ENCODE measurements at places on chromosomes 11 and 22. TPM values are rescaled to one million over a fixed set of nuclear protein-coding genes. Genes with fewer than 3 reads are reported as not detected.

DNA sequence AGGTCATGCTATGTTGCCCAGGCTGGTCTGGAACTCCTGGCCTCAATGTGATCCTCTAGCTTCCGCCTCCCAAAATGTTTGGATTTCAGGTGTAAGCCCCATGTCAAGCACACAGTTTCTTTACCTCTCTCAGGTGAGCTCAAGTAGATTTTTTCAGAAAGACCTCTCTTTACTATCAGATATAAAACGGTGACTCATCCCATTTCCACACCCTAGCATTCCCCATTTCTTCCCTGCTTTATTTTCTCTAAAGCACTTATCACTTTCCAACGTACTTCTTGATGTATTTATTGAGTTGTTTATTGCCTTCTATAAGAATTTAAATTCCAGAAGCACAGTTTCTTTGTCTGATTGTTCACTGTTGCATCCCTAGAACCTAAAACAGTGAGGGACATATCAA, 3.7 kb downstream of the TSG101 start:
- no peak for DNase-seq

DNA sequence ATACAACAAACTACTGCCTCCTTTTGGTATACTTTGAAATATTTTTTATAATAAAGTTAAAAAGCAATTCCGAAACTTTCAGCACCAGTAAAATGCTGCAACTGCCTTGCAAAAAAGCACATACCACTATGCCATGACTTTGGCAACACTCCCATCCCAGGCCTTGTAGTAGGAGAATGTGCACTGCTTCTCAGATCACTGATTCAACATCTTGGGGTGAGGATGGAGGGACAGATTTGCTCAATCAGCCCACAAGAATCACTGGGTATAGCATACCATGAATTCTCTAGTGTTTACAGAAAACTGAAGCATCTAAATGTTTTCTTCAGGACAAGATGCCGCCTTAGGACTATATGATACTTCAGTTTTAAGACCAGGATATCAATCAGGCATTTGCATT, 14.9 kb downstream of the EIF4ENIF1 start:
- DNase-seq, result no peak

DNA sequence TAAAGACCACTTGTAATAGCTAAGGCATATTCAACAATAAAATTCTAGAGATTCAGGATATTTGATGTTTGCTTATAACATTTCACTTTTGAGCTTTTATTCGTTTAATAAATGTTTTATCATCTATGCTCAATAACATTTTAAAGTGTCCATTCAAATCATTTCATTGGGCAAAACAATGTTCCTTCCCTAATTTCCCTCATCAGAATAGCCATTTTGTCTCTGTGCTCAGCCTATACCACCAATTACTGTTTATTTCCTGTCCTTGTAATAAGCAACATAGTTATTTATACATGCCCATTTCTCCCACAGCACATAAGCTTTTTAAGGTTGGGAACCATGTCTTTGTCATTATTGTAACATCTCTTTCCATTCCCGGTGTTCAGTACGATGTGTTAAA, 1.3 kb upstream of the SC5D start:
- no peak for DNase-seq

DNA sequence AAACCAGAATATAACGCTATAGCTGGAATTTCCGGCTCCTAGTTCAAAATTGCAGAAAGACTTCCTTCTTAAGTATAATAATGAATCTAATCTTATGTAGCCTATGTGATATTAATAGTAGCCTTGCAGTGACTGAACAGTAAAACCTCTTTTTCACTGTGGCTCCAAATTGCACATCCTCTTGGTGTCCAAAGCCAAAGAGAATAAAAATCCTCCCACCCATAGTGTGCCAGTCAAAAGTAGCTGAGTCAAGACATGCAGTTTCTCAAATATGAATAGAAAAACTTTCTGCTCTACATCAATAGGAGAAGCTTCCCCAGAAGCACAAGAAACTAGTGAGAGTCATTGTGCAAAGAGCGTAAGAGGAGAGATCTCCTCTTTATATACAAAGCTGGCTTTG, 76.0 kb upstream of the PICALM start:
- no peak for DNase-seq

NRXN2 gene
- not detected for total RNA-seq

CD6 gene
- not detected for total RNA-seq

GRCh38 chr11:75241906-75242644, 1.5 kb downstream of the TPBGL start:
- no peak for DNase-seq

DNA sequence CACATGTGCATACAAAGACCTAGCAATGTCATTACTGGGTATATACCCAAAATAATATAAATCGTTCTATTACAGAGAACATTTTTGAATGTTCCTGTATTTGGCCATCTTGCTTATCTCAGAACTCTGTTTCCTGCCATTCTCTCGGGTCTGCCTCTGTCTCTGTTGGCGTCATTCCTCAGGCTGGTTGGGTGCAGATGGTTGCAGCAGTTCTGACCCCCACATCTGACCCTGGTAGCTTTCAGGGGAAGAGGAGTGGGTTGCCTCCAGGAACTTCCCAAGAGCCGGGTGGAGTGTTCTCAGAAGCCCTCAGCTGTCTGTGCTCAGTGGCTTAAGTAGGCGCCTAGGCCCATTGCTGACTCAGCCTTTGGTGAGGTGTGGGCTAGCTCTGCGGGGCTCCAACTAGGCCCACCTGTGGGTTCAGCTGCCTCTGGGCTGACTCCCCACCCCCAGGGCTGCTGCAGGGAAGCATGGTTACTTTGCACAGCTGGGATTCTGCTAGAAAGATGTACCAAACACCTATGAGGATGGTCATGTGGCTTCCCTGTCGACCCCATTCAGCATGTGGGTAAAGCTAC, 114.0 kb downstream of the TBC1D22A start:
- peak; percentile 40 for DNase-seq

DNA sequence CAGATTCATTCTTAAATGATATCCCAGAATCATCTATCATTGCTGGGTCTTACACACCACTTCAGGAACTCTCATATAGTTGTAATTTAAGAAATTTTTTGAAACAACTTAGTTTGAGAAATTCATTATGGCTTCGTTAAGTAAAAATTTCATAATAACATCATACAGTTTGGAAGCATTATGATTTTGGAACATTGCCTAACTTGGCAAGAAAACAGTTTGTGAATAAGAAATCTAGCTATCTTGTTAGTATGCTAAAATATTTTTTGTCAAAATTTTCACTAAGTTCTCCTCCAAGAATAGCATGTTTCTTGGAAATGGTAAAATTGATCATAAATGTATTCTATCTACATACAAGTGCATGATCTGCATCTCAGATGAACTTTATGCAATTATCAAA, 217.7 kb downstream of the CNTN5 start:
- no peak for DNase-seq

GRCh38 chr11:121571506-121571905, 118.7 kb upstream of the SORL1-AS1 start:
- DNase-seq, result no peak

DNA sequence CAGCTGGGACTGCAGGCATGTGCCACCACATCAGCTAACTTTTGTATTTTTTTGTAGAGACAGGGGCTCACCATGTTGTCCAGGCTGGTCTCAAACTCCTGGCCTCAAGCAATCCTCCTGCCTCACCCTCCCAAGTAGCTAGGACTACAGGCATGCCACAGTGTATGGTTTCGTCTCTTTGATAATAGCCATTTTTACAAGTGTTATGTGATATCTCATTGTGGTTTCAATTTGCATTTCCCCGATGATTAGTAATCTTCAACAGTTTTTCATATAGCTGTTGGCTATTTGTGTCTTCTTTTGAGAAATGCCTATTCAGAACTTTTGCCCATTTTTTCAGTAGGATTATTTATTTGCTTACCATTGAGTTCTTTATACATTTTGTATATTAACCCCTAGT, 9.0 kb upstream of the MTMR3 start:
- DNase-seq, result no peak

- no peak for DNase-seq
Observed at GRCh38 chr11:127233998-127234397, 233.4 kb upstream of the KIRREL3 start.

MIAT gene
- 0.26 TPM for total RNA-seq

GRCh38 chr22:46053563-46054090, 76.7 kb upstream of the WNT7B start:
- no peak for DNase-seq

DNA sequence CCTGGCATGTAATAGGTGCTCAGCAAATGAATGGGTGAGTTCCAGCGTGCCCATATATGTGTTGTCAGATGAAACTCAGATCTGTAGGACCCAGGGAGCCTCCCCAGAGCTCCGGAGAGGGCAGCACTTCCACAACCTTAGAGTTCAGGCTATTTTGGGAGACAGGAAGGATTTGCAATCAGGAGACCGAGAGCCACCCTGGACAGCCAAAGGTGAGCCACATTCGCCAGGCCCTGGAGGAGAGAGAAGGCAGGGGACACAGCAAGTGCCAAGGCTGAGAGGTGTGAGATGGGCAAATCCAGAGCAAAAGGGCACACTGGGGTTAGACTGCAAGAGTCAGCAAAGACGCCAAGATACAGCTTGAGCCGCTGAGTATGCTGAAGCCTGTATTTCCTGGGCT, 66.4 kb downstream of the CD82 start:
- DNase-seq, result no peak

- DNase-seq, result peak; percentile 93
Observed at GRCh38 chr11:94926698-94927237, 46.6 kb downstream of the CWC15 start.

CNTN5 gene
- total RNA-seq, result not detected

POU2AF3 gene
- total RNA-seq, result not detected

- no peak for DNase-seq
Observed at GRCh38 chr11:28470180-28470579, 362.0 kb downstream of the METTL15 start.

DNA sequence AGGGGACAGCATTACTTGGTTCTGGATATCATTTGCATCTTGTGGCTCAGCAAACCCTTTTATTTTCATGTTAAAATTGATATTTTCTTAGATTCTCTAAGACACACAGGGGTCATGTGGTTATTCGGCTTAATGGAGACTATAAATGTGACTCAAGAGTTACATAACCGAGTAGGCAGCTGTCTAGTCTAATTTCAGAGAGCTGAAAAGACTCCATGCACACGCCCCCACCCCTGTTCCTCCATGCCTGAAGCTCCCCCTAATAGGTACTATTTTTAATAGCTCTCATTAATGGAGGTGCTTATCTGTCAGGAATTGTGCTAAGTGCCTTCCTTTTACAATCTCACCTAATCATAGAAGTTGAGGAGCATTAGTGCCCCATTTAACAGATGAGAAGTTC, 189.2 kb upstream of the ARHGAP20 start:
- no peak for DNase-seq

GRCh38 chr22:47166446-47167016, 404.1 kb downstream of the TBC1D22A start:
- DNase-seq, result no peak

GRCh38 chr11:104581246-104581980, 316.8 kb downstream of the CASP12 start:
- DNase-seq, result no peak

DNA sequence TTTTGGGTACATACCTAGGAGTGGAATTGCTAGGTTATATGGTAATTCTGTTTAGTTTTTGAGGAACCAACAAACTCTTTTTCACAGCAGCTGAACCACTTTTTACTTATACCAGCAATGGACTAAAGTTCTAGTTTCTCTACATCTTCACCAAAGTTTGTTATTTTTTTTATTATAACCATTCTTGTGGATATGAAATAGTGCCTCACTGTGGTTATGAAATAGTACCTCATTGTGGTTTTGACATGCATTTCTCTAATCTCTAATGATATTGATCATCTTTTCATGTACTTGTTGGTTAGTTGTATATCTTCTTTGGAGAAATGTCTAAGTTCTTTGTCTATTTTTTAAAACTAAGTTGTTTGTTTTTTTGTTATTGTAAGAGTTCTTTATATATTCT, 27.2 kb downstream of the STIM1 start:
- no peak for DNase-seq

GRCh38 chr11:2740275-2740940, 40.6 kb upstream of the KCNQ1OT1 start:
- DNase-seq, result no peak

DNA sequence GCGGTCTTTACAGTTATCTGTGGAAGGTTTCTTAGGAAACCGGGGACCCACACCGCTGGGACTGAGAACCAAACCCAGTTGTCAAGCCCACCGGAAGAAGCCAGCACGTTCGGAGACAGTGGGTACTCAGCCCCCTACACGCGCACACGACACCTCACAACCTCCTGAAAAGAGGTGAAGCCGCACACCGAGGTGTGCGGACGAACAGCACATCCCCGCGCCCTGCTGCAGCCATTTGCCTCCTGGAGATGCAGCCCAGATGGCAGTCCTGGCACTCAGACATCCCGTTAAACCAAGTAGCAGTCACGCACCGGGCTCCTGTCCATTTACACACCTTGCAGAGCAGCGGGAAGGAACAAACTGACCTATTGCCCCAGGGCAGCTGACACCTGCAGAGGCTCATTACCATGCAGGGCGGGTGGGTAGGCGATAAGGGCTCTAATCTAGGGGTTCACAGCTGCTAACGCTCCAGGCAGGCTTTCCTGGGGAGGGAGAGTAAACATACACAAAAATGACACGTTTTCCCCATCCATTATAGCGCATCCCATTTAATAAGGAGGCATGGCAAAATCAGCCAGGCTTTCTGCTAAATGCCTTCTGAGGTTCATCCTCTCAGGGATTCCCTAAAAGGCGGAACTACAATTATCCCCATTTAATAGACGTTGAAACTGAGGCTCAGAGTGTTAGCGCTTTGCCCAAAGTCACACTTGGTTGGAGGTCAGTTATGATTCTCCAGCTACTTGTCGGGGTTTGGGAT, 864 bp upstream of the EHBP1L1 start:
- DNase-seq, result no peak

DNA sequence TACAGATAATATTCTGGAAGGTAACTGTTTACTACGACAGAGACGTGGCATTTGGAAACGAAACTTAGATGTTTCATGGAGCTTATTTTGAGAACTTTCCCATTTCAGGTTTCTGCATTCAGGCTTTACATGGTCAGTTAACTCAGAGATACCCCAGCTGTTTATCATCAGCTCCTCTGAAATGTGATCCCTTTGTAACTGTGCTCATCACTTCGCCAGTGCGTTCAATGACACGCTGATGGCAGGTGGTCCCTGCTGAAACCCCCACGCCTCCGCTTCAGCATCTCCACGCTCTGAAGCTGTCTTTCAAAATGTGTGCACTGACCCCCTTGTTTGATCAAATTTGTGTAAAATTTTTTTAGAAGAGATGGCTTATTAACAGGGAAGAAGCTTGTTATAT, 30.5 kb downstream of the ALG12 start:
- no peak for DNase-seq
